ENCODE measurements at places on chromosomes 13 and 19. TPM values are rescaled to one million over a fixed set of nuclear protein-coding genes. Genes with fewer than 3 reads are reported as not detected.

The ZNF429 gene
- total RNA-seq, result 50.3 TPM

The GAPDHS gene
- total RNA-seq, result not detected

The C19orf73 gene
- 3.3 TPM for total RNA-seq

The CLEC4M gene
- not detected for total RNA-seq

The GDF15 gene
- total RNA-seq, result 6.2 TPM

The CACNG7 gene
- total RNA-seq, result not detected

The PGLYRP1 gene
- not detected for total RNA-seq

The FBN3 gene
- not detected for total RNA-seq

The PALM gene
- total RNA-seq, result 51.0 TPM

All from adrenal gland (tissue), 19 donors.